ENCODE measurements at places on chromosomes 6 and 20. TPM values are rescaled to one million over a fixed set of nuclear protein-coding genes. Genes with fewer than 3 reads are reported as not detected.
A peak's percentile ranks its signal among the peaks of the same experiment; 100 is the strongest.

DNA sequence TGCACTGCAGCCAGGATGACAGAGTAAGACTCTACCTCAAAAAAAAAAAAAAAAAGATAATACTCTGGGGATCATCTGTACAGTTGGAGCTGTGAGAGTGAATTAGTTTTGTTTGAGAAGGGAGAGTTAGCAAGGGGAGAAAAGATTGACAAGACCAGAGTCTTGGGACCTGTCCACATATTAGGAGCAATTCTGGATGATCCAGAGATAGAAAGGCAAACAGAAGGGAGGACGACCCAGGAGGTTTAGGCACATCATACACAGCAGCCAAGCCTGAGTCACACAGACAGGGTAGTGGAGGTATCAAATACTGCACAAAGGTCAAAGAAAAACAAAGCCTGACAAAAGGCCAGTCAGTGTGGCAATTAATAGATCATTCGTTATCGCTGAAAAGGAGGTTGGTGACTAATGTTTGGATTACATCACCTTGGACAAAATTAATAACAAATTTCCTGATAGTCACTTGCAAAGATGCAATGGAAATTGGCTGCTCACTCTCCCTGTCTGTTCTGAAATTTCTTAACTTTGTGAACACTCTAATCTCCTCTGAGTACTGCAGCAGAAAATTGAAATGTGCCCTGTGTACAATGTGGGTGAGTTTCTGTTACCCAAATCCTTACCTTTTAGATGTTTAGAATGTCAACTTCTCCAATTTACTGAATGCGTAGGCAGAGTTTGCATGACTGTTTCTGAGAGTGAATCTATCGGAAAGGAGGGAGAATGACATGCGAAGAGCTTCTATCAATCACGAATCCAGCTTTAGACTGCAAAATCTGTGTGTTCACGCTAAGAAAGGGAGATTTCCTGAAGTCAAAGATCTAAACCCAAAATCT is 105.4 kb downstream of the TSHZ2 start:
- DNase-seq = peak; percentile 57

GRCh38 chr20:1934721-1935573 is 39.7 kb downstream of the SIRPA start:
- DNase-seq = no peak

DNA sequence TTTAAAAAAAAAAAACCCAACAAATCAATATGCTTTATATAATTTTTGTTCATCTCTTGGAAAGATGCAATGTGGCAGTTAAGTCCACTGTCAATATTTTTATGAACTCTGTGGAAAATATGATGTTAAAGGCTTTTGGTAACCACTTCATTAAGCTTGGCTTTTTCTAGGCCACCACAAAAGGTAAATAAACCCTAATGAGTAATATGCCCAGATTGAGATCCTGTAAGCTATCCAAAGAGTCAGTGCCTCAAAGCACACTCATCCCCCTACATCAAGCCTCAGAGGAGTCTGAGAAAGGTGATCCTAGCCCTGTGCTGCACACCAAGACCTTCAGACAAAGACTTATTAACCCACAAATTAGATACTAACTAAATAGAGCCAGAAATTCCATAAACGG is 121.1 kb downstream of the CDC5L start:
- no peak for DNase-seq

DNA sequence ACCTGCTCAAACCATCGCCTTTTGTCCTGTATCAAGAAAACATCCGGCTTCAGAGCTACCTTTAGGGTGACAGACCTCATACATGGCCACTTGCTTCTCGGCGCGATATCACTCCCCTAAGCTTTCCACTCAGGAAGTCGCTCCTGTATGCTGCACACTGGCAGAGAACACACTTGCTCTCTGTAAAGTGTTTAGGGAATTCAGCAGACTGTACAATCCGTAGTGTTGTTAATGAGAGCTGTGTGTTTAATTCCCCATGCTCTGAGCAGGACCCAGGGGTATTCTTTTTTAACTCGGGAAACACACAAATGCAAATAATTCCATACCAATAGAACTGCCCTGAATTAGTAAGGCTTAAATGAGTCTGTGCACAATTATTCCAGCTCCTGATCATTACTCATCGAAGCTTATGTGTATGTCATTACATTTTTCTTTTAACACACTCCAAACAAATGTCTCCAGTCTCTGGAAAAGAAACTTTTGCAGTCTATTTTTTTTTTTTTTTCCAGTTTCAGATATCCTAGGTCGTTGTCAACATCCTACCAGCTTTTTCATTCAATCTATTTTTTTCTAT is 338.7 kb upstream of the ARID1B start:
- DNase-seq = no peak

DNA sequence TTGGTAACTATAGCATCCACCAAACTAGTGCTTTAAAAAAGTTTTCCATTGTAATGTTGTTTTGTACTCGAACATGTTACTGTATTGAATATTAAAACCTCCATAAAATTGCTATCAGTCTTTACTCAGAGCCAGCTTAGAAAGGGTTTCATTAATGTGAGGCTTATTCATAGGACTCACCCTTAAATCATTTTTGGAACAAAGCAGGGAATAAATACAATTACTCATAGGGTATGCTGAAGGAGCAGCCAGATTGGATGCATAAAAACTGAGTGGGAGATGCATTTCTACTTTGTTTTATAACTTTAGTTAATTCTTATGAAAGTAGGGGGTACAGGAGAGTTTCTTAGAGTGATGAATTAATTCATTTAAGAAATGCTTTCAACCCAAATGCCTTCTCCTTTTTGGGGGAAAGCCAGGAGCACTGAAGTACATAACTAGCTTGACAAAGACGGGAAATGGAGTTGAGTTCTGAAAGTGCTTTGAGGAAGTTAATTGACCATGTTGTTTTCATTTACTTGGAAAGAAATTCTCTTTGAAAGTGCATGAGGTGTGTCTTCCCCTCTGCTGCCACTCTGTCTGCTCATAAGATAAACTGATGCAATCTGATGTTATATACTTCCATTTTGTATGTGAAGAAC is 90.3 kb downstream of the RNF144B start:
- DNase-seq = no peak

- no peak for DNase-seq
Observed at GRCh38 chr6:677919-678318, 15.0 kb downstream of the EXOC2 start.

DNA sequence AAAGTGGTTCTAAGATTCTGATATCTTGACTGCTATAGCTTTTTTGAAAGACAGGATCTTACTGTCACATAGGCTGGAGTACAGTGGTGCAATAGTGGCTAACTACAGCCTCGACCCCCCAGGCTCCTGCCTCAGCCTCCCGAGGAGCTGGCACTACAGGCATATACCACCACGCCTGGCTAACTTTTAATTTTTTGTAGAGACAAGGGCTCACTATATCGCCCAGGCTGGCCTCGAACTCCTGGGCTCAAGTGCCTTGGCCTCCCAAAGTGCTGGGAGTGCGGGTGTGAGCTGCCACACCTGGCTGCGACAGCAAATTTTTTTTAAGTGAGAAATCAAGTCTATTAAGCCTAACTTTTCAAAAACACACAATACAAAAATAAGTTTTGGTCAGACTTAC is 106.6 kb downstream of the NOL4L start:
- DNase-seq = no peak

DNA sequence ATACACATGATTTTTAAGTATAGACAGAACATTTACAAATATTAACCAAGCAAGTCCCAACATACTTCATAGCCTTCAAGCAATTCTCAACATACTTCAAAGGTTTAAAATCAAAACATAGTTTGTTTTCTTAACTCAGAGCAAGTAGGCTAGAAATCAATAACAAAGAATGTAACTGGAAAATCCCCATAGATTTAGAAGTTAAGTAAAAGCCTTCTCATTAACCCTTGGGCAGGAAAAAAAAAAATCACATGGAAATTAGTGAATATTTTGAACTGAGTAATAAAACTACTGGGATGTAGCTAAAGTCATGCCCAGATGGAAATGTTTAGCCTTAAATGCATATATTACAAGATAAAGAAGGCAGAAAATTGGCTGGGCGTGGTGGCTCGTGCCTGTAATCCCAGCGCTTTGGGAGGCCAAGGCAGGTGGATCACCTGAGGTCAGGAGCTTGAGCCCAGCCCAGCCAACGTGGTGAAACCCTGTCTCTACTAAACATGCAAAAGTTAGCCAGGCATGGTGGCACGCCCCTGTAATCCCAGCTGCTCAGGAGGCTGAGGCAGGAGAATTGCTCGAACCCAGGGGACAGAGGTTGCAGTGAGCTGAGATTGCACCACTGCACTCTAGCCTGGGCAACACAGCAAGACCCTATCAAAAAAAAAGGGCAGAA is 316.1 kb downstream of the TAF4 start:
- no peak for DNase-seq

GRCh38 chr6:163646133-163646532 is 231.6 kb downstream of the QKI start:
- DNase-seq = no peak

DNA sequence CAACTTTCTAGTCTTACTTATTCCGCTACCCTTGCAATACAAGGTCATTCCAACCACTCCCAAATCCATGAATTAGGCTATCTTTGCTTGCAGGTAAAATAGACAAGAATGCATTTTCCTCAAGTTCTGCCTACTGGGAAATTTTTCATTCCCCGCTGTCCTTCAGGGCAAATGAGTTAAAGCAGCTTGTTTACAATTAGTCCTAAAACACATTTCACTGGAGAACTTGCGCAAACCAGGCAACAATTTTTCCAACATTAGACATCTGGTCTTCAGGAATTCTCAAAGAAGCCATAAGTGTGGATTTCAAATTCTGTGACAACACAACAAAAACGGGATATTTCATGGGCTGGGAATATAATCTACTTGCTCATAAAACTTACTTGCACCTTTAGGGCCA is 20.4 kb downstream of the SPINT4 start:
- no peak for DNase-seq

GRCh38 chr20:17171746-17172280 is 55.0 kb upstream of the PCSK2 start:
- no peak for DNase-seq

GRCh38 chr6:148251891-148252290 is 90.7 kb upstream of the SASH1 start:
- no peak for DNase-seq

DNA sequence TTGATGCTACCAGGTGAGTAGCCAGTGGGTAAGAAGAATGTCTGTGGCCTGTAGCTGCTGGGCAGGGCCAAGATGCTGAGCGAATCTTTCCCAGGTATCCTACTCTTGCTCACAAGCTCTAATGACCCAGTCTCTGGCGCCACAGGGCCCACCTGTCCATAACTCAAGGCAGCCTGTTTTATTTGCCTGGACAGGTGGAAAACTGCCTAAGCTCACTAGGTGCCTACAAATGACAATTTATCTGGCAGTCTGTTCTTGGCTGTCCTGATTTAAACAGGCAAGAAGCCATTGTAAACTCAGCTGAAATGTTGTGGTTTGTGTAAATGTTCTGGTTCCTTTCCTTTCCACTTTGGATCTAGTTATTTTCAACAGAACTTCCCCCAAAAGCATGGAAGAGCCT is 113.3 kb downstream of the TCP11 start:
- DNase-seq = no peak

DNA sequence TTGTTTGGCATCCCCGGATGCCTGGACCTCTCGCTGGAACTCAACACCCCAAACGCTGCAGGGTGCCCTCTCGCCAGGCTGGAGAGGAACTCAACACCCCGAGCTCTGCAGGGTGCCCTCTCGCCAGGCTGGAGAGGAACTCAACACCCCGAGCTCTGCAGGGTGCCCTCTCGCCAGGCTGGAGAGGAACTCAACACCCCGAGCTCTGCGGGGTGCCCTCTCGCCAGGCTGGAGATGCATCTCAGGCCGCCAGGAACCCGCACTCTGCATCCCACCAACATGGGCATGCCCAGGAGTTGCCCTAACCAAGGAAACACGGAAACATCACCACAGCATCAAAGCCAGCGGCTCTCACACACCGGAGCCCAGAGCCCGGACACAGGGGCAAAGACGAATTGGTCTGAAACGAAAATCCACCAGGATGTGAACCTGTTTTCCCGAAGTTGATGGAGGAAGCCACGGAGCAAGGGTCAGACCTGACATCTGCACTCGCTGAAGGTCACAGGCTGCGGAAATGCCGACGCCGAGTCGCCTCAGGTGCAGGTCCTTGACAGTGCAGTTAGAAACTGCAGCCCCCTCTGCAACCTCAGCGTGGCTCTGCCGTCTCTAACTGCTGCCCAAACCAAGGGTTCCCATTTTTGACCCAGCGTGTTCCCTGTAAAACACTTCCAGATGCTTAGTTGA is 37.5 kb downstream of the DLL1 start:
- DNase-seq = no peak

DNA sequence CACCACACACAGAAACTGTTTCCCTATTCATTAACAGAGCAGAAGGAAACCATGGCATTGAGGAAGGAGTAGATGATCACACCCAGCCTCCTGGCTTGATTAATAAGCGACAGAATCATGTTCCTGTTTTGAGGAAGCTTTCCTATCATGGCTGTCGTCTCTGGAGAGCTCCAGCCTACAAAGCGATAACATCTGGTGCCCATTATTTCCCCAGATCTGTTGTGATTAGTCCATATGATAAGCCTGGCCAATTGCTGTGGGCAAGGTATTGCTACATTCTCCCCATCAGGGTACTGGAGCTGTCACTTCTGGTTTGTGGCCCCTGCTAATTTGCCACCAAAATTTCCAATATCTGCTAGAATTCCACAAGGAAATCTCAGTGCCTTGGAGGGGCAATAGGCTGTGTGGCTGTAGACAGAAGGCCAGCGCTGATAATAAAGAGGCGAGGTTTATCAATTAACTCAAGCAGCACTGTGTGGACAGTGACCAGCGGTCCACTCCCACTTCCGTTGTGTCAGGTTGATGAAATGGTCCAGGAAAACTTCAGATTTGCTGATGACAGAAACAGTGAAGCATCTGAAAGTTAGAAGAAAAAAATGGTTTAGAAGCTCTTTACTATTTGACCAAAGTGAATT is 66.4 kb downstream of the OLIG3 start:
- DNase-seq = no peak

GRCh38 chr6:33320315-33321181 is 3.0 kb upstream of the ZBTB22 start:
- no peak for DNase-seq

TBX18 gene
- 3.7 TPM for total RNA-seq

SCGN gene
- total RNA-seq = not detected

HLA-DOA gene
- total RNA-seq = not detected

PSORS1C2 gene
- not detected for total RNA-seq

TMEM200A gene
- 9.3 TPM for total RNA-seq

PRICKLE4 gene
- 6.4 TPM for total RNA-seq

SIRPG gene
- not detected for total RNA-seq

OPRM1 gene
- not detected for total RNA-seq

SYNJ2 gene
- 104 TPM for total RNA-seq

GTF3C6 gene
- 49.3 TPM for total RNA-seq

TRIM15 gene
- not detected for total RNA-seq

NNAT gene
- 13.8 TPM for total RNA-seq

E2F1 gene
- 3.2 TPM for total RNA-seq

DEF6 gene
- 2.1 TPM for total RNA-seq

TEAD3 gene
- total RNA-seq = 1.8 TPM

ULBP3 gene
- total RNA-seq = 11.0 TPM
